ENCODE measurements at places on chromosomes 2 and 18.
A peak's percentile ranks its signal among the peaks of the same experiment; 100 is the strongest.

DNA sequence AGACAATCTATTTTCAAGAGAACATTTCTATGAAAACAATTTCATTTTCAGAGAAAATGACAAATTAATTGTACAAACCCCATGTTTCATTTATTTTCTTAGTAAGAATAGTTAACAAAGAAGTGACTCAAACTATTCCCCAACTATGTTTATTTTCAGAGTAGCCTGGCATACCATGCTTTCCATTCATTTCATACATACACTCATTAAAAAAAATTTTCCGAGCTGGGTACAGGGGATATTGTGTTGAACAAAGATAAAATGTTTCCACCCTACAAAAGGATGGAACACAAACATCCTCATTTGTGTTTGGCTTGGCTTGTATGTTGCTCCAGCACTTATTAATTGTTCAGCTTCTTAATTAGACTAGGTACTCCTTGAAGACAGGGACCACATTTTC is 331.4 kb downstream of the EXOC6B start:
- DNase-seq, result no peak

- DNase-seq, result no peak
Observed at GRCh38 chr2:47595687-47596086, 187.3 kb upstream of the MSH6 start.

DNA sequence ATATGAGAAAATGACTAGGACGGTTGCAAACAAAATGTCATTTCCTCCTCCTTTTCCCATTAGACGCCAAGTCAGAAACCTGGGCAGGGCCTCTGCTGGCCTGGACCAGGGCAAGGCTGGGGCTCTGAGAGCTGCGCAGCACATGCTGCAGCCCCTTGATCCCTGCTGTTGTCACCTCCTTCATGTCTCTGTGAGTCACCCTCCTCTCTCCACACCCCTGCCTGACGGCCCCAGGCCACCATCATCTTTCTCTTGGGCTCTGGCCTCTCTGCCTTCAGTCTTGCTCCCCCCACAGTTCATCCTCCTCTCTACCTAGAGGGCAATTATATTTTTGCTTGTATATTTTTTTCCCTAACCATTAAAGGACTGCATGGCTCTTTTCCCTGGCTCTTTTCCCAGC is 10.0 kb downstream of the FLACC1 start:
- no peak for DNase-seq

DNA sequence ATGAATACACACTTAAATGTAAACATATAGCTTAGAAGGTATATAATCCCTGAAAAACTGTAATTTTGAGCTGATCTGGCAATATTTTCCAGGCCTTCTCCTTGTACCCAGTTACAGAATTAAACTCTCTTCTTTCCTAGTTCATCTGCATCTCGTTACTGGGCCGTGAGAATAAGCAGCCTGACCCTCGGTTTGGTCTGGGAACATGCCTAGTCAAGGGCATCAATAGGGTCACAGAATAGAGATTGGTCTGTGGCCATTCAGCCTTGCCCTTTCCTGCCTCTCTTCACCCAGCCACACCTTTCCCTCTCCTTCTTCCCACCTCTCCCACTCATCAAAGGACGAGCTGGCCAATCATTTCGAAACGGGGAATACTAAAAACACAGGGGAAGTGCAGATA is 27.3 kb downstream of the SULT1C2 start:
- DNase-seq, result no peak

GRCh38 chr2:17426743-17427142 is 91.5 kb downstream of the RAD51AP2 start:
- DNase-seq, result no peak

DNA sequence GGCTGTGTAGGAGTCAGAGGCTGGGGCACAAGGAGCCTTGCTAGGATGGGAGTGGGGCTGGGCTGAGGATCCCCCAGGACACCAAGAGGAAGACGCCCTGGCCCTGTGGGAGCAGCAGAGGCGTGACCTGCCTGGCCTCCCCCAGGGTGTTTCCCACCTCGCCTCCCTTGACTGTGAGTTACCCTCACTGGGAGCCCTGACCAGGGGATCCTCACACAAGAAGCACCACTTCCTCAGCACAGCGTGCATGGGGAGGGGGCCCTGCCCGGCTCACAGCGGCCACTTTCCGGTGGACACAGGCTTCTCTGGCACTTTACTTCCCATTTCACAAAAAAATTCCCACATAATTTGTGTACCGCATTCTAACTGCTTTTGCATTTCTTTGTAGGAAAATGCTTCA is 187.7 kb downstream of the EIPR1 start:
- no peak for DNase-seq

- DNase-seq, result no peak
Observed at GRCh38 chr18:12401881-12402280, 5.8 kb upstream of the PRELID3A start.

- no peak for DNase-seq
Observed at GRCh38 chr2:203399031-203399430, 70.8 kb downstream of the ABI2 start.

DNA sequence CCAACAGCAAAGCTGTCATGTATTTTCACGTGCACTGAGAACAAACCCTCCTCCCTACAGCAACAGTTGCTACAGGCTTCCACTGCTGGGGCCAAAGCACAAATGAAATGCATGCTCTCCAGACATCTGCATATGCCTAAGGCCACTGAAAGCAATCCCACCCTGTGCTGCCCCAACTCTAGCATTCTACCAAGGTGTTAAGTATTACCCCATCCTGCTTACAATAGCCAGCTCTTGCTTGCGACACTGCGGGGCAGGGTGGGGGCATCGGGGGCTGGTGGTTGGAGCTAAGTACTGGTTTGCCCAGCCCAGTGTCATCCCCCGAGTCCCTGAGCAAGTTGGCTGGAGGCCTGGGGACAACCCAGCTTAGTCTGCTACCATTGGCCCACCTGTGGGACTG is 742.5 kb downstream of the TDRD15 start:
- DNase-seq, result no peak

- DNase-seq, result no peak
Observed at GRCh38 chr2:109351164-109351756, 222.3 kb downstream of the SH3RF3 start.

- DNase-seq, result no peak
Observed at GRCh38 chr2:149857344-149857743, 269.8 kb upstream of the MMADHC start.

DNA sequence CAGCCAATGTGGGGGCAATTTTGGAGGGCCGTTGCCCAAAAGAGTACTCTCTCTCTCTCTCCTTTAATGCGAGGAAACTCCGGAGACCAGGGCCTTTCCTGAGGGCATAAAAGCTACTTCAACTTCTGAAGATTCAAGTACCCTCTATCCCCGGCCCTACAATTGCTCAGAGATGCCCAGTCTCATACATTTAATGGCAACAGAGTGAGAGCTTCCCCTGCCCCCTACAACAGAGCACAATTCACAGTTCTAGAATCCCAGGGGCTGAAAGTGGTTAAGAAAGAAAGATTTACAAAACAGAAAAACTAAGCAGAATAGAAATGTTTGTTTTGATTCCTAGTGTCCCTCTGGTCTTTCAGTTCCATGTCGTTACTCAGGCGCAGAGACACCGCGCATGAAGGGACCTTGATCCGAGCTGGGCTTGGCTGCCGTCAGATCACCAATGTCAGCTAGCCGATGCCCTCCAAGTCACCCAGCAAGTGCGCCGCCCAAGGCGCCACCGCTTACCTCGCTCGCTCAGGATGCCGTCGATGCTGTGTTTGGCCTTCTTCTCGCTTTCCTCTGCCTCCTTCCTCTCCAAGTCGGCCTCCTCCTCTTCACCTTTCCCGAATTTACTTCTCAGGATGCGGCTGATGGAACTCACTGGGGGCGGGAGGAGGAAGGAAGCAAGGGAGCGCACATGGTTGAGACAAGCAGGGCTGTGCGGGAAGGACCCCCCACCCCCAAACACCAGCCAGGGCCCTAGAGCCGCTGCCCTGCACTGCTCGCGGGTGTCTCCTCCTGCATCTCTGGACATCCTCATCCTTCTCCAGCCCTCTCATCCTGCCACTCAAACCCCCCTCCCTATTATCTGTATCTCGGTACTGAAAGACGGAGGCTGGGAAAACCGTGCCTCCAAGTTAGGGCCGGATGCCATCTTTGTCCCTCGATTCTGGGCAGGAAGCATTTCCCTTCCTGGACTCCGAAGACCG is 4.9 kb downstream of the PAX3 start:
- DNase-seq, result no peak

DNA sequence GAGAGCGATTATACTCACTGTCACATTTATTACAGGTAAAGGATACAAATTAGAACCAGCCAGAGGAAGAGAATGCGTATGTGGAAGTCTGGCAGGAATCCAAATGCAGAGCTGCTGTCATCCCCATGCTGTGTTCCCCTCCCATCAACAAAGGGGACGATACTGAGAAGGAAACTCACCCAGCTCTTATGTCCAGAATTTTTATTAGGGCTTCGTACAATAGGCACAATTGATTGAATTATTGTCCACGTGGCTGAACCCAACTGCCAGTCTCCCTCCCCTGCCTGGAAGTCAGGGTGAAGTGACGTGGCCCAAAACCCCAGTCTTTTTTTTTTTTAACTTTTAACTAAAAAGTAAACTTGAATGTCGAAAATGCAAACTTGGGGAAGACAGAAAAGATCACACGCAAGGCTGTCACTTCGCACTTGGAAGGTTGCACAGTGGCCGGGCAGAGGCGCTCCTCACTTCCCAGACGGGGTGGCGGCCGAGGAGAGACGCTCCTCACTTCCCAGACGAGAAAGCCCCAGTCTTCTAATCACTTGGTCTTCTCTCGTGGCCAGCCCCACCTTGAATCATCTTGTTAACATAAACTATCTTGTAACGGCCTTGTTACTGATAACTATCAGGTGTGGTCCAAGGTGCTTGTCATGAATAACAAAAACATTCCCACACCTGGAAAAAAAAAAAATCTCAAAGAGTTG is 40.0 kb upstream of the ITSN2 start:
- DNase-seq, result no peak

DNA sequence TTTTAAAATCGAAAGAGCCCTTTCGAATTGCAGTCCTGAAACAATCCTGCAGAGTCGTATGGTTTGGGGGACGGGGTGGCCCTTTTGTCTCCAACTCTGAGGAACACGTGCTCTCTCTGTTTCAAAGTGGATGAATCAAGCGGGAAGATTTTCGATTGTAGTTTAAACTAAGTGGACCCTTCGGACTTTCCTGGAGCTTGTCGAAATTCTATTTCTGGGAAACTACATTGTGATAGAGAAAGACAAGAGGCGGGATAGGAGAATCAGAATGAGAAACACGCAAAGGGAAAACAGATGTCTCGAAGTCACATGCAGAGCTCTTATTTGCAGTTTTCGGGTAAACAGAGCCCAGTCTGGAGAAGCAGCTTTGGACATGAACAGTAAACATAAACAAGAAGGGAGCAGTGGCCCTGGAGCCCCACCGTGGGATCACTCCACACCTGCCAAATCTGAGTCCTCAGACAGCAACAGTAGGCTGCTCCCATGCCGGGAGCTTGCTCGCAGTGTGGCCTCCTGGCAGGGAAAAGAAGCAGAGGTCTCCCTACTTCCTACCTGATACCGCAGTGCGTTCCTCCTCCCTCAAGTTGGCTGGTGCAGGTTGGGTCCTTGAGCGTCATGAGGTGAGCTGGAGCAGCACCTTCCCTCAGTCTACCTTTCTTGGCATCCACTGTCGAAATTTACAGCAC is 202.4 kb downstream of the SLC4A3 start:
- no peak for DNase-seq

DNA sequence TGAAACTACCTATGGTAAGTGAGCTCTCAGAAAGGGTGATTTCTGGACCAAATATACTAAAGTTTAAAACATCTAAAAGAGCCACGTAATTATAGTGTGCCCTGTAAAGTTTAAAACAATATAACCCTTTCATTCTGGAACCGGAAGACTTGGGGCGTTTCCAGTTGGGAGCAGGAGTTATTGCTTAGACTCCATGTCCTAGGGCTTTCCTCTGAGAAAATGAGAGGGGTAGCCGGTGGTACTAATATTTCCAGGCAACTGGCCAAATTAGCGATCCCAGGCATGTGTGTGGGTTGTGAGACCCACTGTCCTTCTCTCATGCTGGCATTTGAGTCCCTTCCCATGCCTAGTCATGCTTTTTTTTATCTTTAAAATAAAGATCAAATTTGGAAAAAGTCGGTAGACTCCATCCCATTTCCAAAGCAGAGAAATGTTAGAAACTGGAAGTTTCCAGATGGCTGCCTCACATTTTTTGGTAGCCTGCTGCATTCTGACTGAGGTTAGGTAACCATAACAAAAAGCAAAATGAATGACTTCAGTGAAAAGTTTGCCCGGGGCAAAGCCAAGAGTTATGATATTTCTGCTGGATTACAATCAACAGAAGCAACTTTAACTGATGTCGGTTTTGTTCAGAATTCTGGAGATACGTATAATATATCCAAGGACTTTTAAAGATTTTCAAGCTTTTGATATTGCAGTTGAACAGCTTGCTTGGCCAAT is 227.4 kb downstream of the SS18 start:
- DNase-seq, result no peak

DNA sequence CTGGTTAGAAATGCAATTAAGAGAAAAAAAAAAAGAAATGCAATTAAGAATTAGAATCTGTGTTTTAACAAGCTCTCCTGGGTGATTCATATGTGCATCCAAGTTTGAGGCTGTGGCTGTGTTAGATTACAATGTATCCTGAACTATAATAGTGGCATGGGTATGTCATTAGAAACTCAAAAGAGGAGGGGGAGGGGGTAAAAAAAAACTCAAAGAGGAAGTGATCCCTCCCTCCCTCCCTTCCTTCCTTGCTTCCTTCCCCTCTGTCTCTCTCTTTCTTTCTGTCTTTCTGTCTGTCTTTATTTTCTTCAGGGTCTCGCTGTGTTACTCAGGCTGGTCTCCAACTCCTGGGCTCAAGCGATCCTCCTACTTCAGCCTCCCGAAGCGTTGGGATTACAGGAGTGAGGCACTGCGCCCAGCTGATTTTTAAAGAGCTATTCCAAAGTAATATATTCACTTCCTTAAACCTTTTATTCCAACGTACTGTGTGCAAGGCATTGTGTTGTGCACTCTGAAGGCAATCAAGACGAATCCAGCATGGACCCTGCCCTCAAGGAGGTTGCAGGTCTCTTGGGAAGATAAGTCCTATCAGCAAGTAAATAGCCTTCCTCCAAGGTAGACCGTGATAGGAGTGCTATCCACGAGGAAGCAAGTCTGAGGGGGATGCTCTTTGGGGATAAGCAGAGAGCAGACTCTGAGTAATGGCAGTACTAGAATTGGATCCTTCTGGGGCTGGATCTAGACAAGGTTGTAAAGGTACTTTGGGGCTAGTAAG is 35.9 kb upstream of the MCFD2 start:
- no peak for DNase-seq

DNA sequence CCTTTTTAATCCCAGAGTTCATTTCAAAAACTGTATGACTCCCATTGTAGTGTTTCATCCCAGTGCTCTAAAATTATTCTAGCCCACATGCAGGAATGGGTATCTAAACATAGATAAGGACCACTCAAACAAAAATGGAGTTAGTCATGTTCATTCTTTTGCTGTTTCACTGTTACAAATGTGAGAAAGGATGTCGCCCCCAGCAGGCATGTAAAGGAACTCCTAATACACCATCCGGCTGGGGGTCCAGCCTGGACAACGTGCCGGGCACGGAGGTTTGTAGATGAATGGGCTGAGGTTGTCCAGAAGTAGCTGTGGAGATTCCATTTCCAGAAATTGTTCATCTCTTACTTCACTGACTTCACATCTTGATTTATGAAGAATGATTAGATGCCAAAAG is 101.9 kb upstream of the RAB12 start:
- peak; percentile 27 for DNase-seq

GRCh38 chr2:143936848-143937722 is 582.8 kb downstream of the ZEB2 start:
- peak; percentile 57 for DNase-seq

- no peak for DNase-seq
Observed at GRCh38 chr18:71784777-71785176, 759.4 kb downstream of the CBLN2 start.

Measured in endothelial cell (in vitro differentiated cells).